ENCODE measurements at places on chromosomes 13 and 19.

DNA sequence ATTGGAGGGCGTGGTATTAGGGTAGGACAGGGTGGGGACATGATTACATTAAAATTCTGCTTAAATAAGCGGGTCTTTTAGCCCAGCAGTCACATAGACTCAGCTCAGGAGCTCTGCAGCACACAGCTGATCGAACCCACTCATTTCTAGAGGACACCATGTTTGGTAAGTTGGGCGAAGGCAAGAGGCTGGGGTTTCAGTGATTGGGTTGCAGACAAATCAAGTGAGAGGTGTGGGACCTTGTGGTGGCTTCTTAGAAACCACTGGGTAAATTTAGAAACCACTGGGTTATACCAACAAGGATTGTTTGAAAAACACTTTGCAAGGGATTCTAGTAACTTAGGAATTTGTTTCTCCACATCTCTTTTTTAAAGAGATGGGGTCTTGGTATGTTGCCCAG, at the start of gene LEUTX:
LEUTX (plus strand) TSS at position 92 of the 400 bp plus-strand sequence; CDS start at position 159, 67 bp downstream.
- no peak for DNase-seq

DNA sequence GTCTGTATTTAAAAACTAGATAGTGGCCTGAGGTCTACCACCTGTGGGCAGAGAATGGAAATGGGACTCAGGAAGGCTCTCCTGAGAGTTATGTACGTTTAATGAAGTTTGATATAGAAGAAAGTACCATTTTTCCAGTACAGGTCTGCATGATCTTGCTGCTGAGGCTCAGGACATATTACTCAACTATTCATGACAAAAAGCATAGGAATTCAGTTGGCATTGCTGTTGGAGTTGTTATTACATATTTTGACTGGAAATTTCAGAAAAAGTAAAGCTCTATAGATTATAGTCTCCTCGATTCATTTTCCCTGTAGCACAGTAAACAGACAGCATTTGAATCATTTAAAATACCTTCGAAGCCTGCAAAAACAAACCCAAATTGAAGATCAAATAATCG, 469.8 kb downstream of the DCT start:
- DNase-seq = no peak

DNA sequence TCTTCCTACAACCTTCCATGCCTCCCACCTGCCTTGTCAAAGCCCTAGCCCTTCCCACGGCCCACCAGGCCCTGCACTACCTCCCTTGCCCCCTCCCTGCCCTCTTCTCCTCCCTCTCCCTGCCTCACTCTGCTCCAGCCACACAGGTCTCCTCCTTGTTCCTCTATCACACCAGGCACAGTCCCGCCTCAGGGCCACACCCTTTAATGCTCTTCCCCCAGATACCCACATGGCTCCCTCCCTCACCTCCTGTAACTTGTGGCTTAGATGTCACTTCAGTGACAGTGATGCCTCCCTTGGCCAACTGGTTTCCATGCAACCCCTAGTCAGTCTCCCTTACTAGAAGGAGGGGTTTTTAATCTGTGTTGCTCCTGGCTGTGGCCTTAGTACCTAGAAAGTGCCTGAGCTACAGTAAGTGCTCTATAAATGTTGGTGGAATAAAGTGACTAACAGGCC, 1.3 kb downstream of the SIRT6 start:
- peak; percentile 45 for DNase-seq

GRCh38 chr19:23823952-23824389, 65.3 kb upstream of the ZNF681 start:
- peak; percentile 25 for DNase-seq

Measured in CMK (cell line).